Right lung (tissue), 10 donors: ENCODE measurements at places on chromosomes 5 and 9. TPM values are rescaled to one million over a fixed set of nuclear protein-coding genes. Genes with fewer than 3 reads are reported as not detected.

Gene OR1L6
- polyA plus RNA-seq: not detected

Gene NIPSNAP3A
- 42.7 TPM for polyA plus RNA-seq

- DNase-seq: no peak
Measured at GRCh38 chr9:114270120-114270975, 52.5 kb upstream of the ORM1 start.

GRCh38 chr5:135843571-135844337 lies 9.3 kb downstream of the SLC25A48 start:
- DNase-seq: no peak

DNA sequence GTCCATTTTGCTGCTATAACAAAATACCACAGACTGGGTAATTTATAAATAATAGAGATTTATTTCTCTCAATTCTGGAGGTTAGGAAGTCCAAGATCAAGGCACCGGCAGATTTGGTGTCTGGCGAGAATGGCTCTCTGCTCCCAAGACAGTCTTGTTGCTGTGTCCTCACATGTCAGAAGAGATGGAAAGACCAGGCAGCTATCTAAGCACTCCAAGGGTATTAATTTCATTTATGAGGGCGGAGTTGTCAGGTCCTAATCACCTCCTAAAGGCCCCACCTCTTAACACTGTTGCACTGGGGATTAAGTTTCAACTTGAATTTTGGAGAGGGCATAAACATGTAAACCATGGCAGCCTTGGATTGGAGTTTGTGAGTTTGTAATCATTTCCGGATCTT lies 30.3 kb downstream of the ADCY2 start:
- DNase-seq: no peak

GRCh38 chr9:96245399-96245798 lies 56.6 kb downstream of the HSD17B3 start:
- DNase-seq: no peak
